ENCODE measurements at places on chromosomes 2 and 18.

- DNase-seq, result no peak
Observed at GRCh38 chr2:66915237-66915636, 480.3 kb downstream of the MEIS1 start.

- DNase-seq, result no peak
Observed at GRCh38 chr18:49072524-49072934, 121.8 kb upstream of the SMAD7 start.

DNA sequence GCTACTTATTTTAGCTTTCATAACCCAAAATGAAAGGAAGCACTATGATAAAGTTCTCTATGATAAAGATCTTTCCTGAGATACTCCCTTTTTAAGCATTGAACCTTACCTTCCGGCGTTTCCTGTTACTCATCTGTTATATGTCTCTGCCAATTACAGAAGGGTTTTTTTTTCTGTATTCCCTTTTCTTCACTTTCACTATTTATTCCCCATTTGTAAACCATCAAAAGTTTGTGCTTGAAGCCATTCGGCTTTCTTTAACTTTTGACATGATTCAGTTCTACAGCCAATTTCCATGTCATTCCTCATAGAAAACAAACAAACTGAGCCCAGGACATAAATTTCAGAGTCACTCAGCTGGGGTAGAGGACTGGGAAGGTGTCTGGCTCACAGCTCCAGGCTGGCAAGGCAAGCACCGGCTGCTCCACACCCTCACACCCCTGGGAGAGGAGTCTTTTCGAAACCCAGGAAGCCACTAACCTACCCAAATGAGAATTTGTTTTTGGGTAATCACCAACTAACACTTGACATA lies 429.4 kb upstream of the TRIB2 start:
- no peak for DNase-seq

DNA sequence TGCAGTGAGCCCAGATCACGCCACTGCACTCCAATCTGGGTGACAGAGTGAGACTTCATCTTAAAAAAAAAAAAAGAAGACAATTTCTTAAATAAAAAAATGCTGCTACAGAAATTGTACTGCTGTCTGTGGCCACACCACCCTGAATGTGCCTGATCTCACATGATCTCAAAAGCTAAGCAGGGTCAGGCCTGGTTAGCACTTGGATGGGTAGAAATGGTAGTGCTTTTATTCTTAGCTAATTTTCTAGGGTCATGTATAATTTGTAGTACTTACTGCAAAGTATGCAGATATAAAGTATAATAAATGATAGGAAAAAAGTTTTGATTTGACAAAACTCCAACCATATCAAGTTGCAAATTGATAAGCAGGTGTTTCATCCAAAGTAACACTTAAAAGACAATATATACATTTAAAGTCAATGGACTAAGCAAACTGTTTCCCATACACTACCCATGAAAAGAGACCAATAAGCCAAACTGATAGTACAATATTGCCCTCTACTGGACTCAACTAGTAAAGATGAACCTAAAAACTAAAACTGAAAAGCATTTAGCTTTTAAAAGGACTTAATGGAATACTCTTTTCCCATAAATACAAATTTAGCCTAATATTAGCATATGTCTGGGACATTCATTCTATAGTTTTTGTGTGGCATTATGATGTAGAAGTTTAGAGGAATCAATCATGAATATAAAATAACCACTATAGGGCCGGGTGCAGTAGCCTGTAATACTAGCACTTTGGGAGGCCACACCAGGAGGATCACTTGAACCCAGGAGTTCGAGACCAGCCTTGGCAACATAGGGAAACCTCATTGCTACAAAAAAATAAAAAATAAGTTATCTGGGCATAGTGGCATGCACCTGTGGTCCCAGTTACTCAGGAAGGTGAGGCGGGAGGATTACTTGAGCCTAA lies 18.6 kb upstream of the PEX13 start:
- DNase-seq, result no peak

GRCh38 chr2:15945909-15946705 lies 5.8 kb downstream of the MYCN start:
- no peak for DNase-seq

DNA sequence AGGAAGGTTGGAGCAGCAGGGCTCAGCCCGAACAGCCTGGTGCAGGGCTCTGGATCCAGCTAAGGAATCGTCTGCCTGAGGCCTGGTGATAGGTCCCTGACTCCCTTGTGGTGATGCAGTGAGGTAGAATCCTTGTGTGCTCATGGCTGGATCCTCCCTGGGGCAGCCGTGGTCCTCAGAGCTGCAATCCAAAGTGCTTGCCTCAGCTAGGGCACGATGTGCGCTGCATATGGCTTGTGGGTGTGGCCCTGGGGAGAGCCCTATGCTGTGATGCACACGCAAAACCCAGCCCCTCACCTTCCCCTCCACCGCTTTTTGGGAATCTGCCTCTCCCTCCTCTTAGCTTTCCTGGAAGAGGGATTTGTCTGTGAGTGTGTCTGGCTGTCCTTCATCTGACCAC lies 142.2 kb downstream of the DYSF start:
- no peak for DNase-seq
